ENCODE measurements at places on chromosomes 1 and 21. TPM values are rescaled to one million over a fixed set of nuclear protein-coding genes. Genes with fewer than 3 reads are reported as not detected.

Gene FOXJ3
- total RNA-seq: 82.7 TPM

Gene GJC2
- 1.3 TPM for total RNA-seq

Gene SPATA45
- not detected for total RNA-seq

Gene PLEKHG5
- 12.0 TPM for total RNA-seq

Gene HES4
- 8.3 TPM for total RNA-seq

Gene CRYAA
- not detected for total RNA-seq

Gene CYP4B1
- total RNA-seq: 74.1 TPM

Gene GJB5
- total RNA-seq: not detected
